ENCODE measurements at places on chromosomes 3 and 15. TPM values are rescaled to one million over a fixed set of nuclear protein-coding genes. Genes with fewer than 3 reads are reported as not detected.

C3orf22 gene
- total RNA-seq = not detected

- no peak for ATAC-seq
Observed at GRCh38 chr3:126102530-126102951, 18.6 kb upstream of the SLC41A3 start.

- ATAC-seq = no peak
Observed at GRCh38 chr3:97949743-97950142, 22.5 kb downstream of the RIOX2 start.

DNA sequence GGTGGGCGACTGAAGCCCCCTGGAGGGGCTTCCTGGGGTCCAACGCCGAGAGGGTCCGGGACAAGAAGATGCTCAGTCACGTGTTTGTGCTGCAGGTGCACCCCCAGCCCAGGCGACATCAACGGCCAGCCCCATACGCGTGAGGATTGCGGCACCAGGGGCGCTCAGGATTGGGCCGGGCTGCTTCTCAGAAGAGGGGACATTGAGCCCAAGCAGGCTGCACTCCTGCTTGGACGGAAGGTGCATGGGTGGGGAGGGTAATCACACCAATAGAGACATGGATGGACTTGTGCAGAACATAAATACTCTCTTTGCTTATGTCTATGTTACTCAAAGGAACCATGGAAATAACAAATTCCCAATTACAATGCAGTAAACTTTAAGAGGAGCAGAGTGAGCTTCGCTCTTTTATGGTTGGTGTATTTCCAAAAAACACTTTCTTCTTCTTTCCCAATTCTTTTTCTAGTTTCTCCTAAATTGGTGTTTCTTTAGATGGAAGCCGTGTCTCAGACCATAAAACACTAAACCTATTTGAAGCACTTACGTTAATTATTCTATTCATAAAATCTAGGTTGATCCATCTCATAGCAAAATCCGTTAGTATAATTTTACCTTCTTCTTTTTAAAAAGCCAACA lies 182.7 kb downstream of the GOLGA6L6 start:
- peak; percentile 6 for ATAC-seq

DNA sequence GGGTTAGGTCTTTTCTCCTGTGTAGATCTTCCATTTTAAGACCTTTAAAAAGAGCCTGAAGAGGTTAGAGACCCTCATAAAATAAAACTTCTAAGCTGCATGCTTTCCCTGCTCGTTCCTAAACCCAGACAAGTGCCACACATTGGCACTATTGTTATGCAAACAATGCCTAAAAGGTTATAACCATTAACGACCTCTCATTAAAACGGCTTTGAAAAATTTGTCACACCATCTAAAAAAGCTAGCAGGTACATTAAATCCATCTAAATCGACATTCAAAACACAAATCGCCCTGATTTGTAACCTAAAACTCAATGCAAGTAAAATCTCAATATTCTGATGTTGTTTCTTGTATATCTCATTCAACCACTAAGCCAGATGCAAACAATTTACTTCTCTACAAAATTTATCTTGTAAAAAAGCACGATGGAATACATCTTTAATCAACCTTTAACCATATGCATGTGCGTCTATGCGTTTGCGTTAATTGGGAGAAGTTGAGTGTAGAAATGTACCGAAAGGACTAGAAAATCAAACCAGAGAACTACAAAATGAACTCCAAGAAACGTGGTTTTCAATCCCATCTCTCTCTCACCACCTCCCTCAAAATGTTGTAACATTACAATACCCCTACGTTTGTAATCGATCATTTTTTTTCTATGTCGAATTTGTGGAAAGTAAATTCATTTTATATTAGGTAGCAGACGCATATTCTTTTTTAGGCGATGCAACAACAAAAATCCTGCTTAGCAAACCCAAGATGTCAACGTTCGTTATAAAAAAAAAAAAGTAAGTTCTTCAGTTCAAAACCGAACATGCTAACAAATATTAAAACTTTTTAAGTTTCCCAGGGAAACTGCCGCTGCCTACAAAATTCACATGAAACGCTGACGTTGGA lies 1.2 kb downstream of the ALDH1A2 start:
- no peak for ATAC-seq
